Spleen (tissue), 13 donors: ENCODE measurements at places on chromosomes 4 and X. TPM values are rescaled to one million over a fixed set of nuclear protein-coding genes. Genes with fewer than 3 reads are reported as not detected.
A peak's percentile ranks its signal among the peaks of the same experiment; 100 is the strongest.

The HMGN5 gene
- 7.7 TPM for total RNA-seq

DNA sequence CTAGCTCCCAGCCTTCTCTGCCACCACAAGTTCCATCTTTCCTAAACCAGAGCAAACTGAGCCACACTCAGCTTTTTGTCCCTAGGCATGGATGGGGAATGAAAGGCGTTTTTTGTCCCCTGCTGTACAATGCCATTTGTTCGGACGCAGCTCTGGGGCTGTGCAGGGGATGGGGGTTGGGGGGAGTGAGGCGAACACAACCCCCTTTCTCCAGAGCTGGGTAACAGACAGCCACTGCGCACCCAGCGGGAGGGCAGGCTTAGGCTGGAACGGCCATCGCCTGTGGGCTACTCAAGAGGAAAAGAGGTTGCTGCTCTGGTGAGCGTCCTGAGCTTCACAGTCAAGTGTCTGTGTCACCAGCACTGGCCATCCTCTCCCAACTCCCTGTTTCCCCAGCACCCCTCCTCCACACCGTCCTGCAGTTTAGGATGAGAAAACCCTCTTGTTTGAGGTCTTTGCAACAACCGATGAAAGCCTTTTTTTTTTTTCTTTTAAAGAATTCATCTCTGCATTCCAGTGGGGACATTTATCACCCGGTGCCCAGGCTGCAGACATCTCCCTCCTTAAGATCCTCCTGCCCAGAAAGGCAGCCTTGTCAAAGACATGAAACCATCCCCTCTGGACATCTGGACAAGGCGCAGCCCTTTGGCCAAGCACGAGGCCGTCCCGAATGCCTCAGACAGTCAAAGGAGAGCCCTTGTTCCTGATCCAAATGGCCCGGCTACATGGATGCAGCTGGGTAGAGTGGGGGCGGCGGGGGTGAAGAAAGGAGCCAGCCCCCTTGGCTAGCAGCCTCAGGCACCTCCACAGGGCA is 419.6 kb downstream of the BCOR start:
- DNase-seq = no peak
- H3K4me1 ChIP-seq = no peaks in the 10 kb centered on the region
- H3K27me3 ChIP-seq = no peaks in the 10 kb centered on the region
- no peaks in the 10 kb centered on the region for H3K36me3 ChIP-seq
- H3K27ac ChIP-seq = no peak overlapping the region

DNA sequence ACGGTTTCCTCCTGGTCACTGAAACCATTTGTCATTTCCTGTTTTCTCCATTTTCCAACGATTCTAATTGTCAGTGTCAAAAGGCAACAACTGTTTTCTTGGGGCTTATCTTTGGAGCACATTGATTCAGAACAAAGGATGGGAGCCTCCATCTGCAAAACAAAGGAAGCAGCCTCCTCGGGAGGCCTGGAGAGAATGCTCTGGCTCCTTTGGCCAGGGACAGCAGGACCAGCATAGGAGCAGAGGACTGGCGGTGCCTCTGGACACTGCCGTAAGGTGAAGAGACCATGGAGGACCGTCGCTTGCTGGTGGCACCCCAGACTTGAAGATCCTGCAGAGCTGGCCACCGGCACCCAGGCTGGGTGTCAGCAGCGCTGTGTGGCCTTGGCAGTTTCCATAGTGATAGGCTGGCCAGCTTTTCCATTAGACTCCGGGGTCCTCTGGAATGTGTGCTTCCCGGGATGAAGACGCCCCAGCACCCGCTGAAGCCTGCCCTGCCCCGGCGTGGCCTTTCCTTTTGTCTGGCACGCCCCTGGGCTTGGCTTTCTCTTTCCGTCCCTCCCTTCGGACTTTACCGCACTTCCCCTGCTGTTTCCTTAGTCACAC is 61.1 kb upstream of the MTM1 start:
- H3K4me3 ChIP-seq = no peak overlapping the region
- no peaks in the 10 kb centered on the region for H3K4me1 ChIP-seq
- DNase-seq = no peak
- H3K36me3 ChIP-seq = no peaks in the 10 kb centered on the region
- peak overlapping the region; percentile 78 for H3K27ac ChIP-seq

DNA sequence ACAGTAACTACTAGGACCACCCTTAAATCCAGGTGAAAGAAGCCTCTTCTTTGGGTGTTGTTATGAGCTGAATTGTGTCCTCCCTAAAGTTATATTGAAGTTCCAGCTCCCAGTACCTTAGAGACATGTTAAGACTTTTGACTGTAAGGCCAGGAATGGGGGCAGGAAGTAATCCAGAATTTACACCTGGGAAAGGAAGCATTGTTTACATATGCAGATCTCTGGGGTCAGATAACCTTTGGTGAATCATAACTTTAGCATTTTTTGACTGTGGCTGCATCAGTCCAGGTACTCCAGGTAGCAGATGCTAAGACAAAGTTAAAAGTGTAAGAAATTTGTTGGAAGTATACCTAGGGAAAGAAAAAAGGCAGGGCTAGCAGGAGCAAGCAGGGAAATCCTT is 104.9 kb upstream of the CENPE start:
- no peak for DNase-seq
- H3K4me1 ChIP-seq = no peaks in the 10 kb centered on the region
- no peak overlapping the region for H3K4me3 ChIP-seq
- no peaks in the 10 kb centered on the region for H3K36me3 ChIP-seq

The PRRG1 gene
- 6.0 TPM for total RNA-seq

The IL15 gene
- 18.6 TPM for total RNA-seq

The RBMX gene
- total RNA-seq = 132 TPM

The ENAM gene
- total RNA-seq = not detected

- no peaks in the 10 kb centered on the region for H3K4me1 ChIP-seq
- no peak overlapping the region for H3K4me3 ChIP-seq
- DNase-seq = no peak
- H3K36me3 ChIP-seq = no peaks in the 10 kb centered on the region
- no peaks in the 10 kb centered on the region for H3K27me3 ChIP-seq
- H3K27ac ChIP-seq = no peak overlapping the region
Measured at GRCh38 chr4:111890412-111890811, 254.8 kb upstream of the FAM241A start.

DNA sequence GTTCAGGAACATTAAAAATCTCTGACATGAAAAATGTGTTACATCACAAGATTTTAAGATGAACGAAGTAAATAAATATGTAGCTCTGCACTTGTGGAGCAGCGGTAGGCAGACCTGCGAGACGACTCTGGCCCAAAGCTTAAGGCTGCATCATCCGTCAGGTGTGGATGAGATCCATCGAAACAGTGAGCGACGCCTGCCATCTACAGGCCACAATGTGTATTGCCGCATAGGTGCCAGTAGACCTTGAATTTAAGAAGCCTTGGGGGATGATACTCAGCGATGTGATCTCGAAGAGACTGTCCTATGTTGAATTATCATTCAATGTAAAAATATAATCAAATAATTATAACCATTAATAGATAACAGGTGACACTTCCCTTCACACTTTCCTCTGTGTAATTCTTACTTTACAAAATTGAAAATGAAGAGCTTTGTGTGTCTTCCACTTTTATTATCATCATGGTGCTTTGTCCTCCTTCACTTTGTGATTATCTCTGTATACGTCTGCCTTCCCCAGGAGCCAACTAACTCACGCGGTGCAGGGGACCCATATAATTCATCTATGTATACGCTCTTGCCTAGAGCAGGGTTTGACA is 851.0 kb downstream of the RAB28 start:
- no peak overlapping the region for H3K4me3 ChIP-seq
- peaks cover 6% of the 10 kb centered on the region for H3K27me3 ChIP-seq

DNA sequence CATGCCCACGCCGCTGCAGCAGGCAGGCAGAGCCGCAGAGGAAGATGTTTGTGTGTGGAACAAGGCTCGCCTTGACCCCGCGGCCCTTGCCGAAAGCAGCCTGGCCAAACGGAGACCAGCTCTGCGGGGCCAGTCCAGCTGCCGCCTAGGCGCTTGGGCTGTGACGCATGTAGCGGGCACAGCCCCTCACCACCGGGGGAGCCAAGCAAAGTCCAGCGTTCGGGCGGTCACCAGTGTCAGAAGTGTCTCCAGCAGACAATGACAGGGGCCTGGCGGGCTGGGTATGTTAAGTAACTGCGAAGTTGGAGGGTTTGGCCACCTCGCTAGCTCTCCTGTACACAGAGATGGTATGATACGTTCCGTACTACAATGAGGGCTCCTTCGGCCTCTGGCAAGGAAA is 1.3 kb downstream of the AMER1 start:
- peak overlapping the region; percentile 63 for H3K4me3 ChIP-seq
- peaks cover 26% of the 10 kb centered on the region for H3K4me1 ChIP-seq
- H3K27ac ChIP-seq = peak overlapping the region; percentile 91
- H3K36me3 ChIP-seq = no peaks in the 10 kb centered on the region
- DNase-seq = peak; percentile 87

- H3K27me3 ChIP-seq = peaks cover 2% of the 10 kb centered on the region
- H3K36me3 ChIP-seq = no peaks in the 10 kb centered on the region
- no peak overlapping the region for H3K27ac ChIP-seq
- H3K4me3 ChIP-seq = no peak overlapping the region
- no peak for DNase-seq
Measured at GRCh38 chrX:9062641-9063040, 28.7 kb upstream of the FAM9B start.

DNA sequence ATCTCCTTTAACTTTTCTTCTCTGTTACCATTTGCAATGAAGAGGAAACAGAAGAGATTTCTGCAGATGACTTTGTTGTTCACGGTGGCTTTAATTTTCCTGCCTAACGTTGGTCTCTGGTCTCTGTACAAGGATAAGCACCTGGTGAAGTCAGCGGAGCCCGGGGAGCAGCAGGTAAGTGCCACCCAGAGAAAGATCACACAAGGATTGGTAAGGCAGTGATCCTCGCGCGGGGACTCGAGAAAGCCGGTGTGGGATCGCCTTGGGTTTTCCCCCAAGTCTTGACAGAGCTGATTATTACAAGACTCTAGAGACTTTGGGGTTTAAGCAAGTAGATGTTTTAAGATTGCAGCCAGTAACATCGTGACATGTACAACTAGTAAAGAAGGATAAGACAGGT is 1.3 kb downstream of the GALNTL6 start:
- H3K36me3 ChIP-seq = no peaks in the 10 kb centered on the region
- peaks cover 12% of the 10 kb centered on the region for H3K4me1 ChIP-seq
- H3K27me3 ChIP-seq = peaks cover 40% of the 10 kb centered on the region
- H3K4me3 ChIP-seq = peak overlapping the region; percentile 51
- no peak for DNase-seq

DNA sequence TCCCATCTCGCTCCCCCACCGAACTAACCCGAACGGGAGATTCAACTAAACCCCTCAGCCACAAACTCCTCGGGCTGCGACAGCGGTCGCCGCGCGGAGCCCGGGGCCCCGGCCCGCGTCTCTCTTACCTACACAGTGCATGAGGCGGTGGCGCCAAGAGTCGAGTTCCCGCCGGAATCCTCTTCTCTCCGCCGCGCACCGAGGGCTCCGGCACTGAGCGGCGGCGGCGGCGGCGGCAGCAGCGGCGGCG is 160 bp downstream of the LCORL start:
- H3K27me3 ChIP-seq = no peaks in the 10 kb centered on the region
- H3K27ac ChIP-seq = peak overlapping the region; percentile 91
- no peaks in the 10 kb centered on the region for H3K36me3 ChIP-seq
- H3K4me3 ChIP-seq = peak overlapping the region; percentile 88

DNA sequence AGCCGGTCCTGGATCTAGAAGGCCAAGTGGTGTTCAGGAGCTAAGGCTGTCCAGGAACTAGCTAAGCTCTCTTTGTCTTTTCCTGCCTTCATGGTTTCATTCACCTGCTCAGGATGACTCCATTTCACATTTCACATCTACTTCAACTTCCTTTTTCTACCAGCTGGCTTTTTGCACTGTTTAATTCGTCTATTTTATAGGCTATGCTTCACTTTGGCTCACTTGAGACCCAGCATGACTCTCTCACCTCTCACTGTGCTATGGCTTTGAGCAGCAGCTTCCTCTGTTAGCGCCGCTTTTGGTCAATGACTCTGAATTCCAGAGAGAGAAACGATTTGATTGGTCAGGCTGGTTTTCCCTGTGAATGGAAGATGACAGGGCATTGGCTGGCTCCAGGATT is 213.5 kb upstream of the CLNK start:
- no peak for DNase-seq
- H3K36me3 ChIP-seq = no peaks in the 10 kb centered on the region
- no peaks in the 10 kb centered on the region for H3K27me3 ChIP-seq
- H3K27ac ChIP-seq = no peak overlapping the region
- no peak overlapping the region for H3K4me3 ChIP-seq

DNA sequence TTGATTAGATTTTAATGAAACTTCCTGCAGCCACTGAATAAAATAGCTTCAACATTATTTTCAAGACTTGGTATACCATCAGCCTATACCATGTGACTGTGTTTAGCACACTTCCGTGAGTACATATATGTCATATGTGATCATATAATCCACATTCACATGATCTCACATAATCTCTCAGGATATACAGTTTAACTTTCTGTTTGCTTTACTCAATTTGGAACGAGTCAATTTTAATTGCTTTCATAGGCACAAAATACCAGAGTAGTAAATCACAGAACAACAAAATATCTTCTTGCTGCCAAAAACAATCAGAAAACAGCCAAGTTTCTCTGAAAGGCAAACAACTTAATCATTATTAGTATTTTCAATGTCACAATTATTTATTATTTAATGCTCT is 731.1 kb upstream of the DIAPH2 start:
- H3K27me3 ChIP-seq = no peaks in the 10 kb centered on the region
- H3K4me1 ChIP-seq = no peaks in the 10 kb centered on the region
- no peaks in the 10 kb centered on the region for H3K36me3 ChIP-seq
- DNase-seq = no peak
- no peak overlapping the region for H3K4me3 ChIP-seq
- no peak overlapping the region for H3K27ac ChIP-seq

The SPIN2A gene
- total RNA-seq = 0.92 TPM

DNA sequence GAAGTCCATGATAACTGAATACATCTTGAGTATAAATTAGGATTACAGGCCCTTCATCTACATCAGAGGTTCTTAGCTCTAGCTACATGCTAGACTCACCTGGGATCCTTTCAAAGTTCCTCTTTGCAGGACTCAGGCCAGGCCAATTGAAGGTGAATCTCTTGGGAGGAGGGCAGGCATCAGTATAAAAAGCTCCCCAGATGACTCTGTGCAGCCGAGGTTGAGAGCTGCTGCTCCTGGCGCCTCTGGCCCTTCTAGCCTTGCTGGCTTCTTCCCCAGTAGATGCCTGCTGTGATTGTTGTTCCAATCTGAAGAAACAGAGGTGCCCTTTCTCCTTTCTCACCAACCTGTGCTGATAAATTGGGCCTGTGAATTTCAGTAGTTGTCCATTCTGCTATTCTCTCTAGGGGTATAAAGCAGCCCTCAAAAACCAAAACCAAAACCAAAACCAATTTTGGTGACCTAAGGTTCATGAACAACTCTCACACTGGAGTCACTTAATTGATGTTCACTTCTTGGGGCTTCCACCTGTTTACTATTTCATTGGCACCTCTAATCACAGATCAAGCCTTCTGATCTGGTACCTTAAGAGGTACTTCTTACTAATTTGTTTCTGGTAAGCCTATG is 78.7 kb downstream of the SUPT20HL2 start:
- no peaks in the 10 kb centered on the region for H3K4me1 ChIP-seq
- H3K27me3 ChIP-seq = no peaks in the 10 kb centered on the region
- H3K27ac ChIP-seq = no peak overlapping the region

The NAA11 gene
- not detected for total RNA-seq

The F8A2 gene
- not detected for total RNA-seq

- no peaks in the 10 kb centered on the region for H3K27me3 ChIP-seq
- H3K4me1 ChIP-seq = no peaks in the 10 kb centered on the region
- DNase-seq = no peak
- no peak within 1 kb of the TSS for H3K4me3 ChIP-seq
- no peak within 1 kb of the TSS for H3K27ac ChIP-seq
Measured at GRCh38 chrX:103092942-103093341, at the start of gene NXF3. NXF3 (minus strand) TSS chrX:103093143; CDS start chrX:103093023, 120 bp downstream.

The FRG1 gene
- total RNA-seq = 34.2 TPM

The PPP3CA gene
- total RNA-seq = 40.7 TPM
